Dermis blood vessel endothelial cell (primary cell): ENCODE measurements at places on chromosomes 7 and 10.

DNA sequence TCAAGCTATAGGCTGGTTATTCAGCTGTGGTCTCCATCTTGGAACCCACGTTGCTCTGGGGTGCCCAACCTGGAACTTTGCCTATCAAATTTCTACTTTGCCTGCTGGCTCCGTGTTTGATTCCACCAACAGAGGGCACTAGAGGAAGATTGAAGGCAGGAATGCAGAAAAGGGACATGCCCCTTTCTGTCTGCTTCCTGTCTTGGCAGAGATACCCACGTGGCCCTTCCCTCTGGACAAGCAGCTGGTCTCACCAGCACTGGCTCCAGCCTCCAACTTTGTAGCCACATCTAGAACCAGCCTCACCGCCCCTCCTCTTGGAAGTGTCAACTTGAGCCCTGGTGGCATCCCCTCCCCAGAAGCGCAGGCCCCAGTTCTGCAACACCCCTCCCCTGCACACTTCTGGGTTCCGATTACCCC lies 52.1 kb upstream of the ZNF438 start:
- DNase-seq, result peak; percentile 62

DNA sequence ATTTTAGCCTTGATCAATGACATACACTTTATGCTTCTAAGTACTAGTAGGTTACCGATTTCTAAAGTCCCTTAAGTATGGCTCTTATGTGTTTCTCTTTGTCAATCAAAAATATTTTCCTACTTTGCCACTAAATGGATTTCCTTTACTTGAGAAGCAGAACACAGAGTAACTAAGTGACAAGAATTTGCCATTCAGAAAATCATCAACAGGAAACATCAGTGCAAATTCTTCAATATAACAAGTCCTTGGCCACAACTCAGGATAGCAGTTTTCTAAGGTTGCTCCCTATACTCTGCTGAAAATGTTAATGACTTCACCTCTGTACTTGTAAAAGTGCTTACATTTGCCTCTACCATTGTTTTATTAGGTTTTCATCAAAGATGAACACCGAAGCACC lies 239.6 kb upstream of the SLC26A5 start:
- DNase-seq, result peak; percentile 71

DNA sequence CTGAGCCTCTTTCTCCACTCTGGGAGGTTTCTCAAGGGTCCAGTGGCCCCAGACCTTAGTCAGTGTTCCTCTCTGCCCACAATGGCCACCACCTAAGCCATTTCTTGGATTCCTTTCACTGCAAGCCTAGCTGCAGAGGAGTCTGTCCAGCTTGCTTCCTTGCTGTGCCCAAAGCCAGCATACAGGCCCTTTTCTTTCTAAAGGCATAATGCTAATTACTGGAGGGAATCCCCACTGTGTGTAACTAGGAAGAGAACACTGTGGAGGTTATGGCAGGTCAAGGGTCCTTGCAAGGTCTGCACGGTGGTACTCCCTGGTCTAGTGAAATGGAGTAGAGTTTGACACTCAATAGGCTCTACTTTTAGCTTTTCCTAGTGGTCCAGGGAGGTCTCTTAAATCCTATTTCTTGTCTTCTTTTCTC lies 70.4 kb upstream of the CC2D2B start:
- DNase-seq, result no peak

DNA sequence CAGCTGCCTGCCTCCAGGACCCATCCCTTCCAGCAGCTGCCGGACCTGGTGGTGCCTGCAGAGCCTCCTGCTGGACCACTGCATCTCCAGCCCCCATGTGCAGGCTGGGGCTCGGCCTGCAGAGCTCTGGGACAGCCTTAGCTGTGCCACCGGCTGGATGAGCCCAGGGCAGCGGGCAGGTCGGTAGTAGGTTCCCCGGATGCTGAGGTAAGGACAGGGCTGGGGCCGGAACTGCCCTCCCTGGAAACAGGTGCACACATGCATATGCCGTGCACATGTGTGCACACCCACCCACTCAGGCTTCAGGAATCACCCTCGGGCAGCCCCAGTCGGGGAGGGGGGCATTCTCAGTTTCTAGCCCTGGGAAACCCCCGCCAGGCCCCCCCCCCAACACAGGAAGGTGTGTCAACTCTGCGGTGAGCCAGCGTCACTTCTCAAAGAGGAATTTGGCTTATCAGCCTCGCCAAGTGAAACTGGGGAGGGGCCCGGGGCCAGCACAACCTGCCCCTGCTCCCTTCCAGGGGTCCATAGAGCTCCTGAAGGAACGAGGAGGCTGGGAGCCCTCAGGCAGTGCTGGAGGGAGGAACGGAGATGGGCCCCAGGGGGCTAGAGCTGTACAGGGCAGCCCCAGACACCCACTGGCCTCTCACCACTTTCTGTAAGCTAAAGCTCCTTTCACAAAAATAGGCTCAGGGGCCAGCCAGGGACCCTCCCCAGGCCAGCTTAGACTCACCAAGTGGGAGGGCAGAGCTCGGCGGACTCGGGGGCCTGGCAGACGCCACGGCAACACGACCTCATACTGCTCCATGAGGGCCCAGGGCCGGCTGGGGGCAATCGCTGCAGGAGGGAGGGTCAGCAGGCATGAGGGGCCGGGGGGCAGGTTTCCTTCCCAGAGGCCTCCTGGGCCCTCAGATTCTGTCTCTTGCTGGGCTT lies 1.7 kb downstream of the ADAM8 start:
- no peak for DNase-seq

DNA sequence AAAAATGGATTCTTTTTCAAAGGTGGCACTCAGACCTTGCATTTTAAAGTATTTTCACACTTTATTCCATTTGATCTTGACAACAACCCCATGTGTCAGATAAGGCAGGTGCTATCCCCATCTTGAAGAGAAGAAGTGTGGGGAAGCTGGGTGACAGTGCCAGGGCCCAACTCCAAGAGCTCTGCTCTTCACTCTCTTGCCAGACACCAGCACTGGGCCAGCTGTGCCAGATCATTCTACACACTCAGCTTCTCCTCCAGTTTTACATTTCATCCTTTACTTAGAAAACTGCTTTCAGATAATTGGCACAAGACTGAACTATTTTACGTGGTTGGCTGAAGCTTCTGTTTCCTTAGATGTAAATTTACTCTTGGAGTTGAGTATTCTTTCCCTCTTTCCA lies 64.4 kb downstream of the ENO4 start:
- no peak for DNase-seq

DNA sequence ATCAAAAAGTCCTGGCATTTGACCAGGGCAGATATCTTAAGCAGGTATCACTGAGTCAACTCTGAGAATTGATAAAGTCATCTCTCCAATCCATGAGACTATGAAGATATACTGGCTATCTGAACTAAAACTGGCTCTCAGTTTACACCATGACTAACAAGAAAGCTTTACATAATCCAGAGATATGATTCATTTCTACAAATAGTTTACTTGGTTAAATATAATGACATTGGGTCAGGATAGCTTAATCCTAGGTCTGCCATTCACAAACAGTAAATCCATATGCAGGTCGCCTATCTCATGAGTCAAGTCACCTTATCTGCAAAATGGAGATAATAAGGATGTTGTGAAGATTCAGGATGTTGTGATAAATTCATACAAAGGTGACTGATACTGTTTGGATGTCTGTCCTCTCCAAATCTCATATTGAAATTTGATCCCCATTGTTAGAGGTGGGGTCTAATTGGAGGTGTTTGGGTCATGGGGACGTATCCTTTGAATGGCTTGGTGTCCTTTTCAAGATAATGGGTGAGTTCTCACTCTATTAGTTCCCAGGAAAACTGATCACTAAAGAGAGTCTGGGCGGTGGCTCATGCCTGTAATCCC lies 117.4 kb downstream of the JMJD1C start:
- DNase-seq, result no peak

DNA sequence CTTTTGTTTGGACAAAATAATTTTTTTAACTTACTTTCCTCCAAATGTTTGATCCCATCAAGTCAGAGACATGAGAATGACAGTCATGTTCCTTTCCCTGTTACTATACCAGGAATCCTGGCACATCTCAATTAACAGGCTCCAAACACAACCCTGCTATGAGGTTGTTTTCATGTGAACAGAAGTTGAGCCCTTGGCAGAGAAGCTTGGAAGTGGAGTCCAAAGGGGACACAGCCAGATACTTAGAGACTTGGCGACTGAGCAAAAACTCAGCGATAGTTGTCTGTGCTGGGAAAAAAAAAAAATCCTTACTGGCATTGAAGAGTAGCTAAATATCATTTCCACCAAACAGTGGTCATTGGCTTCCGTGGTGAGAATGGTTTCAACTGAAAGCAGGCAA lies 12.8 kb downstream of the TUBAL3 start:
- DNase-seq, result no peak

- DNase-seq, result no peak
Observed at GRCh38 chr7:74101061-74101681, 17.6 kb downstream of the LIMK1 start.

DNA sequence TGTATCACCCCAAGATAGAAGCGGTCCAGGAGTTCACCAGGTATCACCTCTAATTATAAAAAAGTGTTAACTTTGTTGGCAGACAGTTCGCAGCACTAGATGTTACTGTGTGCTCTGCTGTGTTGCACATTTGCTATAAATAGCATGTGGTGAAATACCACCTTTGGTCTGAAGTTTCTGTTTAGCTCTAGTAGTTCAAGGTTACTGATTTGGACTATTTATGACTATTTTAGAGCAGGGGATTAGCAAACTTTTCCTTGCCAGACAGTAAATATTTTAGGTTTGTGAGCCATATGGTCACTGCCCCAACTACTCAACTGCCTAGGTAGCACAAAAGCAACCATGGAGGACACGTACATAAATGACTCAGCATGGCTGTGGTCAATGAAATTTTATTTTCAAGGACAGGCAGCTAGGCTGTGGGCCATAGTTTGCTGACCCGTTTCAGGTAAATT lies 16.5 kb downstream of the DENND10 start:
- DNase-seq, result no peak

GRCh38 chr7:5519515-5519928 lies 95.9 kb upstream of the TNRC18 start:
- DNase-seq, result no peak

GRCh38 chr7:77903597-77903996 lies 105.0 kb downstream of the PHTF2 start:
- peak; percentile 1 for DNase-seq

- DNase-seq, result no peak
Observed at GRCh38 chr10:96616961-96617360, 30.1 kb upstream of the TM9SF3 start.

DNA sequence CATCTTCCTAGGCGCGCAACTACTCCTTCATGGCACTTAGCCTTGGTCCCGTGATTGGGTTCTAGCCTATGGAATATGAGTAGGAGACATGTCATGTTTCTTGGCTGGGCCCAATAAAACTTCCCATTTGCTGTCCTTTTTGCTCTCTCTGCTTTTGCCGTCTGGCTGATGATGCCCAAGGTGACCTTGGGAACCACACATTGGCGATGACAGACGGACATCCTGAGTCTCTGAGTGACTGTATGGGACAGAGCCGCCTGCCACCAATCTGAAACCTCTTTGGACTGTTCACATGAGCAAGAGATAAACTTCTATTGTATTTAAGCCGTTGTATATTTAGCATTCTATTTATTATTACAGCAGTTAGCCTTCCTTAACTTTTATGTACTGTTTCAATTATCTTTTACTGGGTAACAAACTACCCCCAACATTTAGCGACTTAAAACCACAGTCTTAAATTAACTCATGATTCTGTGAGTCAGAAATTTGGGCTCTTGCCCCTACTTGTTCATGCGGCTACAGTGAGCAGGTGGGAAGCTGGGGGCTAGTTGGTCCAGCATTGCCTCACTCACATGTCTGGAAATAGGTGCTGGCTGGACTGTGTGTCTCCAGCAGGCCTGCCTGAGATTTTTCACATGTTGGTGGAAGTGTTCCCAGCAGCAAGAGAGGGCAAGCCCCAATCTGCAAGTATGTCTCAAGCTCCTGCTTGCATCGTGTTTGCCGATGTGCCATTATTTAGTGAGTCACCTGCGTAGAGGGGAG lies 71.7 kb downstream of the NOD1 start:
- no peak for DNase-seq

- peak; percentile 36 for DNase-seq
Observed at GRCh38 chr10:125118011-125118611, 42.3 kb downstream of the CTBP2 start.

- DNase-seq, result no peak
Observed at GRCh38 chr7:71472962-71473361, 341.0 kb downstream of the GALNT17 start.

DNA sequence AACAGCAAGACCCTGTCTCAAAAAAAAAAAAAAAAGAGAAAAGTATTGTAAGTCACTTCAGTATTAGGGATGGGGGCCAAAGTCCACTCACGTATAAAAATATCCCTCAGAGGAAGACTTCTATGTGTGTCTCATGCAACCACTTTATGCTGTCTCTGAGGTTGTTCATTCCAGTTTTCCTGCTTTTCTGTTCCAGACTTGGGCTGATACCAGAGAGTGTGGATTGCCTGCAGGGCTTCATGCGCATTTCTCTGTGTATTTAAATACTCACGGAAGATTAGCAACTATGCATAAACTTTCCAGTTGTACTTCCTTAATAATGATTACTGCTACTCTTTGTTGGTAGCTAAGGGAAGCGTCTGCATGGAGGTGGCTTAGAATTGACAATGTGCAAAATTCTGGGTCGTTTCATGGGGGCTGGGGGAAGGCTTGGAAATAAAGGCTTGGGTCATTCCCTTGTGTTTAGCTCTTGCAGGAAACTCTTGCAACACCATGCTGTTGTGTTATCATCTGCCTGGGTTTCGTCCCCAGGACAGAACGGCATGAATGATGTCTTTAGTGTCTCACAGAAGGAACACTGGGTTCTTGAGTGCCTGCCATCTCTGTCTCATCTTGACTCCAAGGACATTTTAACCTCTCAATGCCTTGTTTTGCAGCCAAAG lies 54.1 kb downstream of the KIAA1217 start:
- no peak for DNase-seq

GRCh38 chr10:126729314-126729870 lies 58.9 kb upstream of the C10orf90 start:
- DNase-seq, result no peak

- no peak for DNase-seq
Observed at GRCh38 chr10:132536241-132536876, 1.2 kb upstream of the INPP5A start.
